ENCODE measurements at places on chromosomes 13 and 19.

GRCh38 chr19:44812142-44812718 is 3.3 kb downstream of the BCAM start:
- DNase-seq, result no peak

- DNase-seq, result peak; percentile 11
These were observed 61.4 kb downstream of the ERCC5 start for GRCh38 chr13:102907016-102907756.

DNA sequence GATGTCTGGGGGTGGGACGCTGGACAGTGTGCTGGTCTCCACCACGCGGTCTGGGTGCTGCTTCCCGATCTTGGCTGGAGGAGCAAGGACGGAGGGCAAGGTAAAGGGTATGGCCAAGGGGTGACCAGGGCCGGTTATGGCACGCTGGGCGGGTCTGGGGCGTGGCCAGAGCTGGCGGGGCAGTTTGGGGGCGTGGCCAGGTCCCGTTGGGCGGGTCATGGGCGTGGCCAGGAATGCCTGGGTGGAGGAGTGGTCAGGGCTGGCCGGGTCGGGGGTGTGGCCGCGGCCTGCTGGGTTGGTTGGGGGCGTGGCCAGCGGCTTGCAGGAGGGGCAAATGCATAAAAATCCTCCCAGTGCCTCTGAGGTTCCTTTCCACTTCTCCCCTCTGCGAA is 19.2 kb downstream of the GPX4 start:
- DNase-seq, result peak; percentile 70

DNA sequence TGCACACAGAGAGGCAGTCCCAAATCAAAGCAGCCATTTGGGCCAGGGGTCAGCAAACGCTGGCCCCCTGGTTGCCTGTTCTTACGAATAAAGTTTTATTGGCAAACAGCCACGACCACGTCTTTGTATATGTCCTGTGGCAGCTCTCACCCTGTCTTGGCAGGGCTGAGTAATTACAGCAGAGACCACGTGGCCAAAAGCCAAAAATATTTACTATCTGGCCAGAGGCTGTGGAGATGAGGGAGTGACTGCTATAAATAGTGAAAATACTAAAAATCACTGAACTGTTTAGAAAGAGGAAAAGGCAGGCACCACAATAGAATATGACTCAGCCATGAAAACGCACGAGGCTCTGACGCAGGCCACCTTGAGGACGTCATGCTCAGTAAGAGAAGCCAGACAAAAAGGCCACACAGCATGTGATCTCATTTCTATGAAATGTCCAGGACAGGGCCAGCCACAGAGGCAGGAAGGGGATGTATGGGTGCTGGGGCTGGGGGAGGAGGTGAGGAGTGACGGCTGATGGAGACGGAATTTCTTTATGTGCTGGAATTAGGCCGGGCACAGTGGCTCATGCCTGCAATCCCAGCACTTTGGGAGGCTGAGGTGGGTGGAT is 29.4 kb downstream of the SMIM24 start:
- peak; percentile 99 for DNase-seq

DNA sequence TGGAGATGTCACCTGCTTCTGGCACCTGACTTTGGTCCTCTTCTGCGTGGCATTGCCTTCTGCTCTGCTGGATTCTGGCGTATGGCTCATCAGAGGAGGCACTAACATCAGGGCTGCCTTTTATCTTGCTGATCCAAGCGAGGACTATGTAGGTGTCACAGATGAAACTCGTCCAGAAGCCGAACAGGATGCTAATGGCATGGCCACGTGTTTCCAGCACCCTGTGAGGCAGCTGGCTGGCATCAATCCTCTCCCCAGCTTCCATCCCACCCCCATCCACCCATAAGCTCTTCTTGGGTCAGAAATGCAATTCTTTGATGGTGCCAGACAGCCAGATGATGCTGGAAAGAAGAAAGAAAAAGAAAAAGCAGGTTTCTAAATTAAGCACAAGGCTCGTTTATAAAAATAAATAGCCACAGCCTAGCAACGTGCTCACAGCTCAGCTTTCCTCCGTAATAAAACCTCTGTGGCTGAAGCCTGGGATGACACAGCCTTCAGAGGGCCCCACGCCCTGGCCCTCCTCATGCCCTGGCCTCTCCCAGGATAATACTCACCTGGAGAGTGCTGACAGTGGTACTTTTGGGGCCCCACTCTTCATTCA is 212.9 kb upstream of the SERP2 start:
- DNase-seq, result no peak

- DNase-seq, result no peak
These were observed 127.5 kb downstream of the KLF12 start for GRCh38 chr13:74006666-74007065.

- DNase-seq, result peak; percentile 49
These were observed 13.3 kb upstream of the FGF9 start for GRCh38 chr13:21657538-21657937.

- DNase-seq, result no peak
These were observed 61.9 kb upstream of the ATP12A start for GRCh38 chr13:24618011-24618955.

GRCh38 chr19:7288977-7289376 is 5.2 kb downstream of the INSR start:
- no peak for DNase-seq

- DNase-seq, result peak; percentile 87
These were observed 104.7 kb downstream of the RGCC start for GRCh38 chr13:41562083-41562482.

- DNase-seq, result no peak
These were observed 9.5 kb upstream of the TYK2 start for GRCh38 chr19:10389863-10390262.

DNA sequence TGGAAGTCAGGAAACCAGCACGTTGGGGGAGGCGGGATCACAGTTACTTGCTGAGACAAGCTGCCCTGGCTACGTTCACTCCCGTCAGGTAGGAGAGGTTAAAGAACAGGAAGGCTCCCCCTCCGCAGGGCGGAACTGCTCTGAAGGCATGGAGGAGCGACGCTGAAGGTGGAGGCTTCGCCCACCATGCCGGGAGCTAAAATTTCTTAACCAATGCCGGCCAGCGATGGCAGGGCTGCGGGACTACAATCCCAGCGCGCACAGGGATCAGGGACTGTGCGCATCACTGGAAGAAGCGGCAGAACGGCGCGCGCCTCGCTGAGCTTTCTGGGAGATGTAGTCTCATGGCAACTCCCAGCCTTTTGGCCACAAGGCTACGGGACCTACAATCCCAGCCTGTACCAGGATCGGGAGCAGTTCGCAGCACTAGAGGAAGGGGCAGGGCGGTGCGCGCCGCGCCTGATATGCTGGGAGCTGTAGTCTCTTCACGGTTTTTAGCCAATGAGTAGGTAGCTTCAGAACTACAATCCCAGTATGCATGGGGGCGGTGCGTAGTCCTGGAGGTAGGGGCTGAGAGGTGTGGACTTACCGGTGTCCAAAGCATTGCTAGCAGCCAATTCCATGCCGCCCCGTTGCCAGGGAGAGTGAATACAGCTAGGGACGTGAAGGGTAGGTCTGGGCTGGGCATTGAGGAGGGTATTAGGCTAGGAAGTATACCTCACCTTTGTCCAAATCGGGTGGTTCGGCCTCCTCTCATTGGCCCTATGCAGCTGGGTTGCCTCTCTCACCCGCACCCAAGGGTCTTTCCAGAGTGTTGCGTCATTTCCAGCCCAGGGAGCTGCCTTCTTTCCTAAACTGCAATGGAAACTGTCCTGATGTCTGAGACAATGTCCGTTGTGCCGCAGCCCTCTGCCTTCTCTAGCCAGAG is 12.8 kb upstream of the ZNF682 start:
- peak; percentile 98 for DNase-seq

DNA sequence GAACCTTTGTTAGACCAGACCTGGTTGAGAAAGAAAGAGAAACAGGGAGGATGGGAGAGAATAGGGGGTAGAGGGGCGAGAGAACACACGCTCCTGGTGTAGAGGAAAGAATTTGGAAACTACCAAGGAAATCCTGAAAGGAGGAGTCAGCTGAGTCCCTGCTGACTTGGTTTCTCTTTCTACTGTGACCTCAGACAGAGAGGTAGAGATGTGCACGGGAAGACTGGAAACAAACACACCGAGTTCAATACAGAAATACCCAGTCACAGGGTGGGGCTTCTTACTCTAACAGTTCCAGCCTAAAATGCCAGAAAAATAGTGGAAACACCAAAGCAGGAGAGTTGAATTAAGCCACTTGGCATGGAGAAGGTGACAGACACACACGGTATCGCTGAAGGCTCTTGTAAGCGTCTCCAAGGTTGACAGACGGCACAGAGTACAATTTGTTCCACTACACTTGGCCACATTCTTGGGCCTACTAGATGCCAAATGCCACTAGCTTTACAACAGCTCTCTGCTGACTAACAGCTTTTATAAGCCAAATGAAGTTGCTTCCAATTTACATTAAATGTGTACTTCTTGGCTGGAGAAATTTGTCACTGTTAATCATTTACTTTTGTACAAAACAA is 28.1 kb downstream of the LATS2 start:
- no peak for DNase-seq

DNA sequence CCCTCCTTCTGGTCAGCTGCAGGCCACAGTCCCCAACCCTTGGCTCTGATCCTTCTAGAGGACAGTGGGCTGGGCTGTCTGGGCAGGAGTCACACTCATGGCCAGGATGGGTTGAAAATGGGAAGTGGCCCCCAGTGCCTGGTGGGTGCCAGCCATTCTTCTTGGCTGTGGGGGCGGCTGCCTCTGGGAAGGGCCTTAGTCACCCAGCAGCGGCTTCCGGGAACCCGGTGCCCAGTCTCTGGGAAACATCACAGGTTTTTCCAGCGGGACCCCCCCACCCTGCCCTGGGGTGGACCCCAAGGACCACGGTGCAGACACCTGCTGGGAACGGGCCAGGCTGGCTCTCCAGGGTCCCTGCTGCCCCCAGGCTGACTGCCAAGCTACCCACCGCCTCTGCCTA is 27.3 kb upstream of the SLC7A10 start:
- no peak for DNase-seq

GRCh38 chr13:109668433-109669233 is 117.8 kb downstream of the IRS2 start:
- DNase-seq, result no peak

DNA sequence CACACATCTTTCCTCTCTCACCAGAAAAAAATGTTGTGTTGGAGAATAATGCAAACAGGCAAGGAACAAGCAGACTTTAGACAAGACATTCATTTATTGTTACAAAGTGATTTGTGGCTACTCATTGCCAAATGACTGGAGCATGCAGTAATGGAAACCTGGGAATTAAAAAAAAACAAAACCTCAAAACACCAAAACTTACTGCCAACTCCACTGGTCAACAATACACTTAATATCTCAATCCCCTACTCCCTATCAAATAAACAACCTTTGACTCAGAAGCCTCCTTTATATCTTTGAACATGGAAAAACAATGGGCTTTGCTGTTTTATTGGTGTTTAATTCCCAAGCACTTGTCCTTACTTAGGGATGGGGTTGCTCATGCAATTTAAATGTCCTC is 112.8 kb downstream of the POSTN start:
- DNase-seq, result peak; percentile 69

DNA sequence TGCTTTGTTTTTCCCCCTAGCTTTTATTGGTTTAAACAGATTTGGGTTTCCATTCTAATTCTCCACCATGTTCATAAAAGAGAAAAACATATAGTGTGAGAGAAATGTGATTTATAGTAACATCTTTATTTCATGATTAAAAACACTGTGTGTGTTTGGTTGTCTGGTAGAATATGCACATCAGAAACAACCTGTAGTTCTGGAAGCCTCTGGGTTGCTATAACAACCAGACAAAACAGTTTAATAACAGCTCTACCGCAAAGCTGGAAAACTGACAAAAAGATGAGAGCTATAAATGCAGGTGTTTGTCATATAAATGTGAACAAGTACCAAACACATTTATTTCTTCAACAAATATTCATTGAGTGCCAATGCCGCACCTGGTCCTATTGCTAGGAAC is 9.8 kb downstream of the KBTBD6 start:
- DNase-seq, result no peak

- no peak for DNase-seq
These were observed 64.7 kb downstream of the DNAJC15 start for GRCh38 chr13:43088093-43088511.

DNA sequence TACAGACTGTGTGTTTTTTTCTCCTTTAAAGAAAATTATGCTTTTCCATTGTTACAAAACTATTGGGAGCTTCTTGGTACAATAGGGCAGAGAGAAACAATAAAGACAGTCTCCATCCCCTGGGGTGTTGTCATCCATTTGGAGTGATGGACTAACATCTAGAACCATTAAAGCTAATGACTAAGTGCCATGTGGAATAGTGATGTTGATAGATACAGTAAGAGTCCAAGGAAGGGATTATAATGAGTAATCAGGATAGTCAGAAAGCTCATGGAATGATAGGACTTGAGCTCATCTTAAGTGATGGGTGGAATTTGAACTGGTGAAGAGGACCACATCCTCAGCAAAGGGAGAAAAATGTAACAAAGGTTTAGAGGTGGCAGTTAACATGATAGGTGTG is 24.1 kb upstream of the FRY start:
- no peak for DNase-seq

DNA sequence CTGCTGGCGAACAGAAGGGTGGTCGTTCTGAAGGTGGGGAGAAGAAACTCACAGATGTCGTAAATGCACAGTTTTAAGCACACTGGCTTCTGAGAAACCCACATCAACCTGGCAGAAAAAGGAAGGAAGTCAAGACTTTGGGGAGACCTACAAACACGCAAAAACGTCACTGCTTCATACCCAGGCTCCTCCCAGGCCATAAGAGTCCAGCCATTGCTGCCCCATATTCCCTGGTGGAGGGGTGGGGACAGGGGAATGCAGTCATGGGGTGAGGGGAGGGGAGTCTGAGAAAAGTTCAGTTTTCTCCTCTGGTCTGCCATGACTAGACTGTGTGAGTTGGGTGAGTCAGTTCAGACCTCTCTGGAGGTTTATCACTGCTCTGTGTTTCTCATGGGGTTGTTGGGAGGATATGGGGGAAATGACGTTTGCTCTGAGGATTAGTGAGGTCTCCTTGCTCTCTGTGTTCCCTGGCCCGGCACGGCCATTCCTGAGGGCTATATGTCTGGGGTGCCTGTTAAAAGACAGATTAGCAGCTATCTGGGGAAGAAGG is 139.0 kb downstream of the FLT1 start:
- DNase-seq, result peak; percentile 89

GRCh38 chr19:21848706-21849105 is 12.7 kb upstream of the ZNF43 start:
- DNase-seq, result peak; percentile 5

DNA sequence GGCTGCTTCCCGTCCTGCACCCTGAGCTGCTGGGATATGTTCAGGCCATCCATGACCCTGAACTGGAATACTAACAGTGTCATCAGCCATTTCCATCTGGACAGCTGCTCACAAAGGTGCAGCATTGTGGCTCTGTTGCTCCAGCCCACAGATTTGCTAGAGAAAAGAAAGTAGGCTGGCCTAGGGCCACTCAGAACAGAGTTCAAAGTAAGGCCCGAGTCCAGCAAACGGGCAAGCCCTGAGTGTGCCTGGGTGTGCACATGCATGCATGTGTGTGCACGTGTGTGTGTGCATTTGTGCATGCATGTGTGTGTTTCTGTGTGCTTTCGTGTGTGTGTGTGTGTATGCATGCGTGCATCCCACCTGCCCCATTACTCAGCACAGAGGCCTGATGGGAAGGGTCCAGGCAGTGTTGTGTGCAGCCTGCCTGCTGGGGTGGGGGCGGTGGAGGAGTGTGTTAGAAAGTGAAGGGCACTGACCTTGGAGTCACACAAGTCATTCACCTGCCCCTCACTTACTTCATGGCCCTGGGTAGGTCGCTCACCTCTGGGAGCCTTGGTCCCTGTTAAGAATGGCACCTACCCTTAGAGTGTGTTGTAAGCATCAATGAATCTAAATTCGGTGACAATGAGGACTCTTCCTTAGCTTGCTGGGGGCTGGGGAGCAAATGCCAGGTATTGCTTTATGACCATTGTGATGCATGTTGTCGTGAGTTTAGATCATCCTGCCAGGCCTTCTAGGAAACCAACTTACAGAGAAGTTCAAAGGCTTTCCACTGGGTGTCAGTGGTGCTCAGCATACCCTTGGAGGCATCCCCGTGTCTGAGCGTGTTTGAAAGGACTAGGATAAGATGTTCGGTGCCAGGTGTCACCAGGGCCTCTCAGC is 53.2 kb downstream of the GPR12 start:
- peak; percentile 36 for DNase-seq

All from fibroblast of skin of scalp (primary cell).